ENCODE measurements at places on chromosomes 6 and 20. TPM values are rescaled to one million over a fixed set of nuclear protein-coding genes. Genes with fewer than 3 reads are reported as not detected.

The PI16 gene
- 0.23 TPM for total RNA-seq

DNA sequence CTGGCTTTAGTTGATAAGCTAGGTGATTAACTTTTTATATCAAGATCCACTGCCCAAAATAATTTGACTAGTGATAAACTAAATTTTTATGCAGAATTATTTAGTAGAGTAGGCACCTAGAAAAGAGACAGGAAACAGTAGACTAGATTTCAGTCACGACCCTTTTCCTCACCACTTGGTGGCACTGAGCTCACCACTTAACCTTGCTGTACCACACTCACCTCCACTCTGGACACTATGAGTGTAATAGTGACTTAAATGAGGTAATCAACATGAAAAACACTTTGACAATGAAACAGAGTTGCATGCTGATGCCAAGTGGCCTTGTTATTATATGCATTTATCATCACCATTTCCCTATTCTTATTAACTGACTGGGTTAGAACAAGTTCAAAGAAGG lies 730.4 kb downstream of the KIF16B start:
- no peak for DNase-seq

GRCh38 chr6:81838724-81839426 lies 86.4 kb upstream of the TENT5A start:
- DNase-seq = no peak

GRCh38 chr20:35912881-35913280 lies 41.4 kb downstream of the SCAND1 start:
- no peak for DNase-seq

DNA sequence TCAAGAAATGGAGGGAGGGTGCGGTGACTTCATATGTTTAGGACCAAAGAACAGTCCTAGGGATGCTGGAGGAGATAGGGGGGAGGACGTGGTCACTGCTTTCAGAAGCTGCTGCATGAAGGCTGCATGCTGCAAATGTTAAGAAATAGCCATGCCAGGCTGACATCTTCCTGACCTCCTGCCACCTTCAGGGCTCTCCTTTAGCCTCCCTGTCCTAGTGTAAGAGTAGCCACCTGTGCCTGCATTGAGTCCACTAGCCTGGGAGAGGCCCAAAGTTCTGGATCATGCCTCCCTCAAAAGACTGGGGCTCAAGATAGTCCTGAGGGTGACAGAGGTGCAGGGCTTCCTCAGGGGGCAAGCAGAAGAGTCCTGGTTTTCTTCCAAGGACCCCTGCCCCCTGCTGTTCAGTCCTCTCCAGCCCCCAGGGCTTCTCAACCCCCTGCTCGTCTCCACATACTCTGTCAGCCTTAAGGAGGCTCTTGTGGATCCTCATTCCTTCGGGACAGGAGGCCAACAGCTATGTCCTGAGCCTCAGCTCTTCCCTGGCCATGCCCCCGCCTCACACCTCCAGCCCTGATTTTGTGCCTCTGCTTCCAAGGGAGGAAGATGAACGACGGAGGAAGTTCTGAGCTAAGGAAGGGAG lies 96.3 kb downstream of the MRPL14 start:
- no peak for DNase-seq

All from glomerular endothelial cell (primary cell).